ENCODE measurements at places on chromosomes 1 and 21. TPM values are rescaled to one million over a fixed set of nuclear protein-coding genes. Genes with fewer than 3 reads are reported as not detected.

DNA sequence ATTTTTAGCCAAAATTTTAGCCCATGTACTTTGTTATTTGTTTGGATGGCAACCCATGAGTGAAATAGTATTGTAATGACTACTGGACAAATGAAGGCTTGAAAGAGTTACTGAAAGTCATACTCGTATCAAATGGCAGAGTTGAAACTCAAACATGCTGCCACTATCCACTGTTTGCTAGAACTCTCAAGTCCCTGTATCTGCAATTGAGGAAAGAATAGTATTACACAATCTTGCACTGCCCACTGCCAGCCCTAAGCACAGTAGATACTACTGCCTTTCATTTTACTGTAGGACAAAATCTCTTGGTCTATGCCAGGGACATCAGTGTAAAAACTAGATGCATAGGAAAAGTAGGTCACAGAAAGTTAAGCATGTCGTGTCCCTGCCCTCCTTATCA, 581.1 kb upstream of the PLXNA2 start:
- peaks cover 4% of the 10 kb centered on the region for H3K27me3 ChIP-seq
- DNase-seq: no peak
- H3K4me3 ChIP-seq: no peak overlapping the region
- no peak overlapping the region for H3K27ac ChIP-seq
- H3K36me3 ChIP-seq: no peaks in the 10 kb centered on the region

DNA sequence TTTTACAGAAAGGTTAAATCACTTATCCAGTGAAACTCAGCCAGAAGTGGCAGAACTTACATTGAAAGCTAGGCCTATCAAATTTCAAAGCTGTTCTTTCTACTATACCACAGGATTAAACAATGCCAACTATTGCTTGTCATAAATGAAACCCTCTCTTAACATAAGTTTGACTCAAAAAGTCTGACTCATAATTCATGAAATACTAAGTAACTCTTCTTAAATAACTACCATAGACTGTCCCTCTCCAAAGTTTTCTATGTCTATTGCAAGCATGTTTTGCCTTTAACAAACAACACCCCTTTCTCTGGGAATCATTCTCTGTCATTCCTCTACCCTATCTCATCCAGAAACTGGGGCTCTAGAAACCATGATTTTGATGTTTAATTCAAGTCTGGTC, 109.5 kb upstream of the UBE2U start:
- H3K4me1 ChIP-seq: no peaks in the 10 kb centered on the region
- no peak for DNase-seq
- no peak overlapping the region for H3K4me3 ChIP-seq
- no peaks in the 10 kb centered on the region for H3K36me3 ChIP-seq
- H3K27ac ChIP-seq: no peak overlapping the region

GRCh38 chr1:153929981-153930948, 7.5 kb upstream of the GATAD2B start:
- no peak overlapping the region for H3K4me3 ChIP-seq
- no peak for DNase-seq
- H3K36me3 ChIP-seq: no peaks in the 10 kb centered on the region

GRCh38 chr1:201327687-201328240, 44.5 kb downstream of the PKP1 start:
- no peak for DNase-seq
- H3K27ac ChIP-seq: no peak overlapping the region
- no peaks in the 10 kb centered on the region for H3K27me3 ChIP-seq
- H3K36me3 ChIP-seq: no peaks in the 10 kb centered on the region

GRCh38 chr21:44576025-44576420, 2.5 kb downstream of the KRTAP10-4 start:
- H3K4me1 ChIP-seq: no peaks in the 10 kb centered on the region
- no peaks in the 10 kb centered on the region for H3K36me3 ChIP-seq
- no peak overlapping the region for H3K4me3 ChIP-seq

GRCh38 chr1:166432655-166433054, 265.9 kb upstream of the FAM78B start:
- H3K4me3 ChIP-seq: no peak overlapping the region
- H3K4me1 ChIP-seq: no peaks in the 10 kb centered on the region
- no peak for DNase-seq

- H3K4me1 ChIP-seq: no peaks in the 10 kb centered on the region
- H3K27me3 ChIP-seq: no peaks in the 10 kb centered on the region
- no peaks in the 10 kb centered on the region for H3K36me3 ChIP-seq
- no peak overlapping the region for H3K4me3 ChIP-seq
- DNase-seq: no peak
Measured at GRCh38 chr1:54825696-54826095, 24.6 kb upstream of the TTC22 start.

DNA sequence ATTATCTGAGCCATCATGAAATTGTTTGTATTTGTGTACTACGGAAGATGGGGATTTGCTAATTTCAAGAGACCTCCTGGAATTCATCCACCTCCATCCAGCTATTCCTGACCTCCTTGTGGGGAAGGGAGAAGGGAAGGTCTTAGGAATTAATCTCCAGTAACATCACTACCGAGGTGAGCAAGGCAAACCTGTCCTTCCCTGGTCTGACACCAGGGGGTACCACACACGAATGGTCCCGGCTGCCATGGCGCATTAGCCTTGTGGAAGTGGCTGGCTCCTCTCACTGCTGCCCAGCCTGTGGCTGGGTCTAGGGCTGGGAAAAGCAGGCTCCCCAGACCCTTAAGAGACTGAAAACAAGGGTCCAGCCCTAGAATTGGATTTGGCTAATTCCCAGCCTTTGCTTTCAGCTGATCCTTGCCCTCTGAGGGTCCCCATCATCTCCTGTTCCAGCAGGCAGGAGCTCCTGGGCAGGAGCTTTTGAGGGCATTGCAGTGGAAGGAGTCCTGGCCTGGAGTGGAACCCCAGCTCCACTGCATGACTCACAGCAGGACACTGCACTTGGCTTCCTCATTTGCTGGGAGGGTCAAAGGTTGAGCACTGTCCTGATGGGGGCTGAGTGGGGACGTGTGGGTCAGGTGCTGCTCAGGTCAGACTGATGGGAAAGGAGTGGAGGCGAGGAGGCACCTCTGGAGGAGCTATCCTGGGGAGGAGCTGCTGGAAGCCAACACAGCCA, 34.8 kb downstream of the RIMS3 start:
- no peaks in the 10 kb centered on the region for H3K36me3 ChIP-seq
- H3K4me3 ChIP-seq: no peak overlapping the region
- DNase-seq: no peak

- no peaks in the 10 kb centered on the region for H3K27me3 ChIP-seq
- no peaks in the 10 kb centered on the region for H3K36me3 ChIP-seq
- no peak overlapping the region for H3K27ac ChIP-seq
- H3K4me1 ChIP-seq: no peaks in the 10 kb centered on the region
- no peak overlapping the region for H3K4me3 ChIP-seq
Measured at GRCh38 chr1:17429183-17429582, 10.3 kb downstream of the RCC2 start.

DNA sequence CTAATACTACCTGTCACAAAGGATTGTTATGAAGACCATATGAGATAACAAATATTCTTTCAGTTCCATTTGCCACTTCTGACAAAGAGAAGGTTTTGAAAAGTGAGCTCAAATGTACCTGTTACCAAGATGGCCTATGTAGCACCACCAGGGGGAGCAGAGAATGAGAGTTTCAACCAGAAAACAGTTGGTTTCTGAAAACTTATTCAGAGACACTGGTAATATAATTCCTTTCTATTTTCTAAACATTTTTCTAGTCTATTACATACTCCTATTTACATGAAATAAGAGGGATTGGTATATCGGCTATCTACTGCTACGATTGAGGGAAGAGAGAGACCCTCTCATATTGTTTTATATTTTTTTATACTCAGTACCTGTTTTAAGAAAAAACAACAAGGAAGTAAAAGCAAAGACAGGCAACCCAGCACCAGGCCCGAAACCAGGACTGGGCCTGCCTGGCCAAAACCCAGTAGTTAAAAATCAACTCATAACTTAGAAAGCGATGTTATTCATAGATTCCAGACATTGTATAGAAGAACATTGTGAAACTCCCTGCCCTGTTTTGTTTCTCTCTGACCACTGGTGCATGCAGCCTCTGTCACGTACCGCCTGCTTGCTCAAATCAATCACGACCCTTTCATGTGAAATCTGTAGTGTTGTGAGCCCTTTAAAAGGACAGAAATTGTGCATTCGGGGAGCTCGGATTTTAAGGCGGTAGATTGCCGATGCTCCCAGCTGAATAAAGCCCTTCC, 48.3 kb downstream of the IL23R start:
- H3K36me3 ChIP-seq: no peaks in the 10 kb centered on the region
- no peaks in the 10 kb centered on the region for H3K4me1 ChIP-seq
- no peak for DNase-seq
- no peaks in the 10 kb centered on the region for H3K27me3 ChIP-seq
- H3K27ac ChIP-seq: no peak overlapping the region

DNA sequence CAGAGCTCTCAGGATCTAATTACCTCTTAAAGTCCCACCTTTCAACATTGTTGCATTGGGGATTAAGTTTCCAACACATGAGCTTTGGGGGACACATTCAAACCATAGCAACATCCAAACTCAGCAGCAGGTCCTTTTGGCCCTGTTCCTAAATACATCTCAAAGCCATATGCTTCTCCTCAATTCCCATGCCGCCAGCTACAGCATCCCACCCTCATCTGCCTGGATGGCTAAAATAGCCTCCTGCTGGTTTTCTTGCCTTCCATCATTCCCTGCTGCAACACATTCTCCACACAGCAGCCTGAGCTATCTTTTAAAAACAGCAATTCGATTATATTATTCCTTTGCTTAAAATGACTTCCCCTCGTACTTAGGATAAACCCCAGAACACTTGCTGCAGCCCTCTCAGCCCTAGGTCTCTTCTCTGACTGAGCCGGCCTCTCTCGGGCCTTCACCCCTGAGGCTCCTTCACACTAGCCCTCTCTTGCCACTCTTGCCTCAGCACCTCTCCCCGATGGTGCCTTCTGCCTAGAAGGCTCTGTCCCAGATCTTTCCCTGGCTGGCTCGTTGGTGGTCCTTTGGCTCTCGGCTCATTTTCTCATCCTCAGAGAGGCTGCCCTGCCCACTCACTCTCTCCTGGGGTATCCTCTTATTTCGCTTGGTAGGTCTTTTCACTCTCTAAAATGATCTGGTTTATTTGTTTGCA, 16.5 kb downstream of the MYBPH start:
- H3K4me3 ChIP-seq: no peak overlapping the region
- no peaks in the 10 kb centered on the region for H3K36me3 ChIP-seq
- H3K4me1 ChIP-seq: no peaks in the 10 kb centered on the region
- H3K27me3 ChIP-seq: no peaks in the 10 kb centered on the region
- no peak overlapping the region for H3K27ac ChIP-seq
- no peak for DNase-seq

- no peaks in the 10 kb centered on the region for H3K4me1 ChIP-seq
- no peak overlapping the region for H3K4me3 ChIP-seq
- H3K27ac ChIP-seq: no peak overlapping the region
- DNase-seq: no peak
- H3K36me3 ChIP-seq: no peaks in the 10 kb centered on the region
- H3K27me3 ChIP-seq: no peaks in the 10 kb centered on the region
Measured at GRCh38 chr1:66380452-66381212, 153.3 kb upstream of the SGIP1 start.

- no peaks in the 10 kb centered on the region for H3K36me3 ChIP-seq
- H3K4me1 ChIP-seq: no peaks in the 10 kb centered on the region
- H3K27ac ChIP-seq: no peak overlapping the region
- DNase-seq: no peak
- H3K27me3 ChIP-seq: no peaks in the 10 kb centered on the region
- H3K4me3 ChIP-seq: no peak overlapping the region
Measured at GRCh38 chr21:45747802-45748445, 104.4 kb downstream of the PCBP3 start.

DNA sequence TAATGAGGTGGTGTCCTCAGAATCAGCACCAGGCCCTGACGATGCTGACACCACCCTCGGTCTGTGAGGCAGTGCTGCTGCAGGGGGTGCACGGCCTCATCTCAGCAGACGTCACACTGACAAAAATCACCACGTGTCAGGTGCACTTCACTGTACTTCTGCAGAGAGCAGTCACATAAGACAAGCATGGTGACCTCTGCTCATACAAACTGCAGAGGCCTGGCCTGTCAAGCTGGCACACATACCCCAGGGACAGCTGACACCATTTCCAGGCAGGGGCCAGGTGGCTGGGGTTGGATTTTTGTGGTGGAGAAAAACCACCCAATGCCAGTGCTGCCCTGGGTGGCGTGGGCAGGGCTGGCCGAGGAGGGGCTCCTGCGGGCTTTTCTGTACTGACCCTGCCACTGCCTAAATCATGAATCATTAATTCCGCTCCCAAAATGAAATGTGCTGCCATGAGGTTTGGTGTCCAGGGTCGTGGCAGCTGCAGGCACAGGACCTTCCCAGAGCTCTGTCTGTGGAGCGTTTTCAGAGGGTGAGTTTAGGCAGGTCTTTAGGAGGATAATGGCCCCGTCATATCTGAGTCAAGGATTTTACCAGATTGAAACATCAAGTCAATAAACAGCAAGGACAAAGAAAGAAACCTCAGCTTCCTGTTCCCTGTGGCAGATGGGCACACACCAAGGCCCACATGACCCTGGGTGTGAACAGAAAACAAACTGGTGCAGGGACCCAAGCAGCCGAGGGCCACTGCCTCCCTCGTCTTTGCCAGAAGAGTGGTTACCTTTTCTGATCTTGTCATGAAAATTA, 33.4 kb upstream of the GPR153 start:
- H3K27ac ChIP-seq: no peak overlapping the region
- H3K4me3 ChIP-seq: no peak overlapping the region
- DNase-seq: no peak
- H3K4me1 ChIP-seq: no peaks in the 10 kb centered on the region

OR2T2 gene
- not detected for total RNA-seq

TMPRSS15 gene
- total RNA-seq: not detected

PGD gene
- total RNA-seq: 32.8 TPM

CCDC185 gene
- total RNA-seq: not detected

ATF6 gene
- total RNA-seq: 16.2 TPM

C1orf226 gene
- total RNA-seq: 1.3 TPM

USH2A gene
- 0.14 TPM for total RNA-seq

OR2L8 gene
- not detected for total RNA-seq

ESPN gene
- total RNA-seq: not detected

SLC45A1 gene
- 2.5 TPM for total RNA-seq

TAS1R1 gene
- total RNA-seq: not detected

DNM3 gene
- 17.4 TPM for total RNA-seq

MYBPHL gene
- not detected for total RNA-seq

LYSMD1 gene
- total RNA-seq: 7.9 TPM
